Activated naive CD8-positive, alpha-beta T cell treated with anti-CD3 and anti-CD28 coated beads for 36 hours (primary cell): ENCODE measurements at places on chromosomes 5 and 9. TPM values are rescaled to one million over a fixed set of nuclear protein-coding genes. Genes with fewer than 3 reads are reported as not detected.

The FAM153A gene
- total RNA-seq, result 27.0 TPM

The ANXA2R gene
- total RNA-seq, result 9.9 TPM

The PRDM9 gene
- total RNA-seq, result not detected

The PCDHGA12 gene
- 0.08 TPM for total RNA-seq

The GGTA1 gene
- not detected for total RNA-seq

The TSSK1B gene
- not detected for total RNA-seq

The FCN2 gene
- total RNA-seq, result not detected
